ENCODE measurements at places on chromosomes 6 and 20. TPM values are rescaled to one million over a fixed set of nuclear protein-coding genes. Genes with fewer than 3 reads are reported as not detected.

OR2B6 gene
- not detected for total RNA-seq

MUCL3 gene
- not detected for total RNA-seq

- no peak for DNase-seq
These were observed 1.4 kb upstream of the OSBPL2 start for GRCh38 chr20:62236766-62237513.

DNA sequence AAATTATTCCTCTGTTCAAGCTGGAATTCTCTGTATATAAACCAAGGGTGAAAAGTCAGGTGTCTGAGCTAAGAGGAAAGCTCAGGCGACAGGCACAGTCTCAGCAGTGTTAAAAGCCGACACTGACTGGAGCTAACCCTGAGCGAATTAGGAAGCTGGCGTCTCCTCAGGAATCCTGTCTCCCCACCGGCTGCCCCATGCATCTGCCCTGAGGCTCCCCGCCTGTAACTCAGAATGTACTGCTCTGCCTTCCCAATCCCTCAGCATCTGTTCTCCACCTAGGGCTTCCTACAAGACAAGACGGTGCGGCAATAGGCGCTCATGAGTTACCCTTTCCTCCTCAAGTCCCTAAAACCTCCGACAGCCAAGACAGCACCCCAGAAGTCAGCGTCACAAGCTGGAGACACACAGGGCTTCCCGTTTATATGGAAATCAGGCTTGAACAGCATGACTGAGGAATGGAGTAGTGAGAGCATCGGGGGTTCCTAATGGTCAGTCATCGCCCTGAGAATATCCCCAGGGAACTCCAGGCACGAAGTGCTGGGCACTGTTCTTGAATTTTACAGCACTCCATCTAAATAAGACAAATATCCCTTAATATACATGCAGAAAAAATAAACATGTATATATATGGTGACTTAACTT is 33.5 kb downstream of the WDR27 start:
- DNase-seq = no peak

DNA sequence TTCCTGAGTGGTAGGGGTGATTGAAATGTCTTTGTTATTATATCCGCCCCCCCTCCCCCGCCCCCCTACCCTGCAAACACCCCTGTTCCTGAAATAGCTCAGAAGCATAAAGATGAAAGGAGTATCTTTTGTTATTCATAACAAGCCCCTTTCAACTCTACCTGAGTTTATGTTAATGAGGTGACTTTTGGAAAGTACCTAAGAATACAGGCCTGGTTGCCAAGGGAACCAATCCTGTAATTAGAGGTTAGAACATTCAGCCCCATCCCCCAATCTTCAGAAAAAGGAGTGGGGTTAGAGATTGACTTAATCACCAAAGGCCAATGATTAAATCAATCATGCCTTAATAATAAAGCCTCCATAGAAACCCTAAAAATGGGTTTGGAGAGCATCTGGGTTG is 979.2 kb upstream of the GJE1 start:
- no peak for DNase-seq
